GM20000 (cell line): ENCODE measurements at places on chromosomes 13 and 19.

DNA sequence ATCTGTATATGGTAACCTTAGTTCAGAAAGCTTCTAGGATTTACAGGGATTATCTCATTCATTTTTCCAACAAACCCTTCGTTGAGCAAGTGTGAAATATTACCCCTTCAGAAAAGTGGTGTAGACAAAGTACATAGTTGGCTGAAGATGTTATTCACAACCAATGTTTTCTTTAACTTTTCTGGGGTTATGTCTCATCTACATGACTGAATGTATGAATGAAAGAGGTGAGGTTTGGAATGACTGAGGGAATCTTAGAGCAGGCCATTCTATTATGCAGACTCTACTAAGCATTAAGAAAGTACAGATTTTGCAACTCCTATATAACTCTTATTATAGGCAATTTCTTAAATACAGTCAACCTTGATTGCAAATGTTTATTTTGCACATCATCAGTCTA is 167.2 kb downstream of the NDFIP2 start:
- DNase-seq, result no peak

GRCh38 chr13:86986448-86986847 is 684.7 kb upstream of the SLITRK5 start:
- no peak for DNase-seq

DNA sequence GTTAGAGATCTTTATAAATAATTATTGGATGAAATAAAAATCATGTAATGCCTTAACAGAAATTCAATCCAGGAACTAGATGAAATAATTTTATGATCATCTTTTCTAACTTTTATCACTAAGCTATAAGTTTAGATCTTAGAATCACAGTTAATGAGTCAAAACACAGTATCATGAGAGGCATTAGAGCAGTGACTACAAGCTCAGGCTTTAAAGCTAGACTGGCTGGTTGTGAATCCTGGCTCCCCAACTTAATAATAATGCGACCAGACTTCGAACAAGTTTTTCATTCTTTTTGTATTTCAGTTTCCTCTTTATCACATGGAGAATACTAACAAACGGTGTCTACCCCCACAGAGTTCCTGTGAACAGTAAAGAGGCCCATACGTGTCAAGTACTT is 108.6 kb downstream of the MYCBP2 start:
- no peak for DNase-seq

GRCh38 chr19:36719687-36720556 is 32.5 kb downstream of the ZNF567 start:
- DNase-seq, result no peak

- no peak for DNase-seq
Observed at GRCh38 chr19:11252665-11253355, 9.5 kb downstream of the DOCK6 start.

- no peak for DNase-seq
Observed at GRCh38 chr13:77358001-77358400, 31.1 kb upstream of the MYCBP2 start.

DNA sequence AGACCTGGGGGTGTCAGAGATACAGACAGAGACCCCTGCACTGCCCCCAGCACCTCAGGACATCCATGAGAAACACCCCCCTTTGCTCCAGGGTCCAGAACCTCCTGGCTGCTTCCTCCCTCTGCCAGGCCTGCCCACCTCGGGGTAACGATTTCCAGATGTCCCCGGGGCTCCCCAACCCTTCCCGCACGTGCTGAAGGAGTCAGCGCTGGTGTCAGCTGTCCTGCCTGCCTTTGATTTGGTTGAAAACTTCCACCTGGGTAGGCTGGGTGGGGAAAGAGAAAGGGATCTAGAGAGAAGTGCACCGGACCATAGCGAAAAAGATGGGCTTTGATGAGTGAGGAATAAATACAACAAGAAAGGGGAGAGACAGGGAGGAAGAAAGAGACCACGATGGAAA is 1.5 kb upstream of the CGB7 start:
- peak; percentile 17 for DNase-seq

DNA sequence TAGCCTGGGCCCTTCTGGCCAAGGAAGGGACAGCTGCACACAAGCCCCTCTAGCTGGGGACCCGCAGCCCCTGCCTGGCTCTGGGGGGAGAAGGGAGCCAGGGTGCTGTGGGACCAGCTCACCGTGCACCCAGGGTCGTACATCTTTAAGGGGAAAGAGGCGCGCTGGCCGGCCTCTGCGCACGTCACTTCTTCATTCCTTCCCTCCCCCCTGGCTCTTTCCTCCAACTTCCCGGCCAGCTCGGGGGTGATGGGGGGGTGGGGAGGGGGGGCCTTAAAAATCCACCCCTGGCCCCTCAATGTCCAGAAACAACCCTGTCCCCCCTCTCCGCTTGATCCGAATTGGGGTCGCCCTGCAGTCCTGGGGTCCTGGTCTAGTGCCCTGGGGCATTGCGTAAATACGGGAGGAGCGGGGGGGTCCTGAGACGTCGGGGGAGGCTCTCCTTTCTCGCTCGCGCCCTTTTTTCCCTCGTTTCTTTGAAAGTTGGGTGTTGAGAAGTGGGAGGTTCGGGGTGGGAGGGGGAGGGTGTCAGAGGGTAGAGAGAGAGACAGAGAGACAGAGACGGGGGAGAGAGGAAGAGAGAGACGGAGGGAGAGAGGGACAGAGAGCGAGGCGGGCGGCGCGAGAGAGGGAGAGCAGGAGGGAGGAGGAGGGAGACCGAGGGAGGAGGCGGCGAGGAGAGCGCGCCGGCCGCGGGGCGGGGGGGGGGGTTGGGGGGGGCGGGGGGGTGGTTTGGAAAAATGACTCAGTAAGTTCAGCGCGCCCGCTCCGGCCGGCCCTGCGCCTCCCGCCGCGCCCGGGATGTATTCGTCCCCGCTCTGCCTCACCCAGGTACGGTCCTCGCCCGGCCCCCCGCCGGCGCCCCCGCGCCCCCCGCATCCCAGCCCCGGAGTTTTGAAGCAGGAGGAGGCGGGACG is at the start of gene NFIC:
NFIC (plus strand) TSS at position 748 of the 917 bp plus-strand sequence; CDS start at position 802, 54 bp downstream.
- peak; percentile 84 for DNase-seq

DNA sequence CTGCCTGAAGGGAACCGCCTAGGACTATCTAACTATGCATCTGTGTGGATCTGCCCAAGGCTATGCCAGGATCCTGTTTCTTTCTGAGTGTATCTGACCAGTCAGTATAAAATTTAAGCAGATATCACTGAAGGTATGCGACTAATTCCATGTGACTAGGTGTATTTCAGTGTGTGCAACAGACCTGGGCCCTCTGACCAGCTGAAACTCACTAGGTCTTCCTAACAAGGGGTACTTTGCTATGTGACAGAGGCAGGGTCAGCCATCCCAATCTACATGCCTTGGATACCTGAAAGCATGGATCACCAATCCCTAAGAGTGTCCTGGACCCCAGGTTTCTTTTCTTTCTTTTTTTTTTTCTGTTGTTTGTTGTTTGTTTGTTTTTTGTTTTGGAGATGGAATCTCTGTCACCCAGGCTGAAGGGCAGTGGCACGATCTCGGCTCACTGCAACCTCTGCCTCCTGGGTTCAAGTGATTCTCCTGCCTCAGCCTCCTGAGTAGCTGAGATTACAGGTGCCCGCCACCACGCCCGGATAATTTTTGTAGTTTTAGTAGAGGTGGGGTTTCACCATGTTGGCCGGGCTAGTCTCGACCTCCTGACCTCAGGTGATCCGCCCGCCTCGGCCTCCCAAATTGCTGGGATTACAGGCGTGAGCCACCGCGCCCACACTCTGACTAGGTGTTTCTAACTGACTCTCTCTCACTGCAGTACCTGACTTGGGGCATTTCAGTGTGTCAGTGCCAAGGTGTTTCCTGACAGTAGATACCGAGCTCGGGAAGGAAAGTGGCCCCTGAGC is 43.5 kb downstream of the FCGBP start:
- DNase-seq, result no peak

GRCh38 chr19:38793671-38794070 is 4.7 kb downstream of the LGALS7B start:
- DNase-seq, result no peak

DNA sequence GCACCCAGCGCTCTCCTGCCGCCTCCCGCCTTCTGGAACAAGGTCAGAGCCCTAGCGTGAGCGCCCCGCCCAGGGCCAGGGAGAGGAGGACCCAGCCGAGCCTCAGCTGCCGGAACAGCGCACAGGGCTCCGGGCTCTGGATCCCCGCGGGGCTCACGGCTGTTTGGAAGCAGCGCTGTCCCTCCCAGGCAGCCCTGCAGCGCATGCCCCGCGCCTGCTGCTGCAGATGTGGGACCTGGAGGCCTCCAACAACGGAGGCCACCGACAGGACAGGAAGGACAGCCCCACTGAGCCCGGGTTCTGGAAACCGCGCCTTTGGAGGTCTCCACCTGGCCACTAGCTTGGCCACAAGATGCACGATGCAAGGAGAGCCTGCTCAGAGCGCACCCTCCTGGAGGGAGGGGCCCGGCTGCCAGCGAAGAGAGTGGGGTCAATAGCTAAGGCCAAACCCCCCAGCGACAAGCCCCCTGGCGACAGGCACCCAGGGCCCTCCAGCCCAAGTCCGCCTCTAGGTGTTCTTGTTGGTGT is 12.6 kb downstream of the ZSCAN18 start:
- no peak for DNase-seq

DNA sequence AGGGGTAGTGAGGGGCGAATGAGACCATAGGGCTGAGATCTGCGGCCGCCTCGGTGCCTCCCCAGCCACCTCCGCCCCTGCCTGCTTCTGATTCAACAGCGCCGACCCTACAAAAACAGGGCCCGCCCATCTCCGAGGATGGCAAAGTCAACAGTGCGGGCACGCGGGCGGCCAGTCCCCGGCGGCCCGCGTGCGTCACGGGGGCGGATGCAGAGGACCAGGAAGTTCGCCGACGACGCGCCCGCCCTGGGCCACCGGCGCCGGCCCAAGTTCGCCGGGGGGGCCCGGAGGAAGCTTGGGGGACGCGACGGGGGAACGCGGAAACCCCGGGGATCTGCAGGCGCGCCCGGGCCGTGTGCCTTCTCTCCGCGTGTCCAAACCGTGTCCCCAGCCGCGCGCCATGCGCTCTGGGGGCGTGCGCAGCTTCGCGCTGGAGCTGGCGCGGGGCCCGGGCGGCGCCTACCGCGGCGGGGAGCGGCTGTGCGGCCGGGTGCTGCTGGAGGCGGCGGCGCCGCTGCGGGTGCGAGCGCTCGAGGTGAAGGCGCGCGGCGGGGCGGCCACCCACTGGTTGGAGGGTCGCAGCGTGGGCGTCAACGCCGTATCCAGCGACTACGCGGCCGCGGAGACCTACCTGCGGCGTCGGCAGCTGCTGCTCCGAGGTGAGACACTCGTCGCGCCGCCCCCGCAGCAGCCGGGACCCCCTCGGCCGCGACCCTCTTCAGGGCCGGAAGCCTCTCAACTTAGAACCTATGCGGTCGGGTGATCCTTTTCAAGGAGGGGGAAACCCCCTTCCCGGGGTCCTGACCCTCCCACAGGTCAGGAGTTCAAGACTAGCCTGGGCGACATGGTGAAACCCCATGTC is 6.8 kb upstream of the ARRDC2 start:
- DNase-seq, result peak; percentile 95

GRCh38 chr13:50214514-50214913 is 199.3 kb downstream of the KCNRG start:
- no peak for DNase-seq

- DNase-seq, result no peak
Observed at GRCh38 chr13:109275139-109275745, 511.1 kb downstream of the IRS2 start.

- no peak for DNase-seq
Observed at GRCh38 chr13:70080012-70080411, 27.6 kb upstream of the ATXN8OS start.

DNA sequence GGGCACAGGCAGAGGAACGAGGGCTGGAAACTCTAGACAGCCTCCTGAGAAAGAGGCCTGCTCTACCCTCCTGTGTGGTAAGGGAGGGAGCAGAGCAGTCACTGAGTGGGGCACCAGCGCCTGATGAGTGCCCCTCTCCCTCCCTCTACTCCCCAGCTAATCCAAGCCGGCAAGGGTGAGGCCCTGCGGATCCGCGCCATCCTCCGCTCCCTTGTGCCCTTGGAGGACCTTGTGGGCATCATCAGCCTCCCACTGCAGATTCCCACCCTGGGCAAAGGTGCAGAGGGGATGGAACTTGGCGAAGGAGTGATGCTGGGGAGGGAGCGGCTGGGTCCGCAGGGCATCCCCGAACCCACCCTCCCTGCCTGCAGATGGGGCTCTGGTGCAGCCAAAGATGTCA is 67.0 kb downstream of the RYR1 start:
- DNase-seq, result no peak

DNA sequence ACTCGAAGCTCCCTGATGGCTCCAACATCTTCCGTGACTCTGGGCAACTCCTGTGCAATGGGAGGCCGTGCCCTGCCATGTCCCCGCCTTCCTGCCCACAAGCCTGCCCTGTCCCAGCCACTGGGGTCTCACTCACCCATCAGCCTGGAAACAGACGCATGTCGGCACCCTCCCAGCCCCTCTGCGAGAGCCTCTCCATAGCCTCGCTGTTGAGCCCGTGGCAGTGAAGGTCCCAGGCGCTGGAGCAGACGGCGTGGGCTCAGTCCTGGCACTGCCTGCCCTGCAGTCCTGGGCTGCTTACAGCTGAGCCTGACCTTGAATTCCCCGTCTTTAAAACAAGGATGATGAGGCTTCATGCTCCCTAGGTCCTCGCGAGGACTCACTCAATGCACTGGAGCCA is 37.0 kb downstream of the MCF2L start:
- no peak for DNase-seq

- no peak for DNase-seq
Observed at GRCh38 chr19:2425622-2426581, 1.5 kb downstream of the TIMM13 start.

- no peak for DNase-seq
Observed at GRCh38 chr13:57634839-57635165, 3.3 kb downstream of the PCDH17 start.

DNA sequence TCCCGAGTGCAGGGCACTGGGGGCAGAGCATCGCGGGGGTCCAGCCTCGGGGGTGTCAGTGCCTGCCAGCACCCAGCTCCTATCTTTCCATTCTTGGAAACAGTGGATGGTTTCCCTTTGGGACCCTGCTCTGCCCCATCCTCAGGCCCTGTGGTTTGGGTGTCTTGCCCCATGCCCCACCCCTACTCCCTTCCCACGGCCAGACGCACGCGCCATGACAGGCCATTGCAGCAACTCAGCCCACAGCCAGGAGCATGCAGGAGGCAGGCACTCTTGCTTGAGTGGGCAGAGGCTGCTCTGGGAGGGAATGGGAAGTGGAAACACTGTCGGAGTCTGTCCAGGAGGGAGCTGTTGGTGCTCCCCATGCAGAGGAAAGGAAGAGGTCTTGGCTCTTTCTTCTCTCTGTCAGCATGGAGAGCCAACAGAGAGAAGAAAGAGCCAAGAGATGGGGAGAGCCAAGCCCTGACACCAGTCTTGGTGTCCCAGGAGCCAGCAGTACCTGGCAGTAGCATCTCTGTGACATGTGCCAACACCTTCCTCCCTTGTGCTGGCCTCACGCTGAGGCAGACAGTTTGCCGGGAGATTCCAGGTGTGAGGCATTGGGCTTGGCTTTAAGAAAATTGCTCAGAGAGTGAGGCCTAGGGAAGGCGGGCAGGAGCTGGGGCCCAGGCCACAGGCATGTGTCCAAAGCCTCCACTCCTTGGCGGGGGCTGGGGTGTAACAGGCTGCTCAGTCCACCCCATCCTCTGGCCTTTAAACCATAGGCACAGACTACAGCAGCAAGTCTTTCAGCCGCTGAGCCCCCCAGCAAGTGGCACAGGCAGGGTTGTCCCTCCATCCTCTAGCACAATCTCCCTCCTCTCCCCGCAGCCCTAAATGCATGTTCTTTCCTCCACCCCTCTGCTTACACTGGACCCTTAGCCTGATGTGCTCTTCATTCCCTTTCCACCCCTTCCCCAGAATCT is 86.7 kb upstream of the UQCRFS1 start:
- DNase-seq, result no peak
